ENCODE measurements at places on chromosomes 6 and 20. TPM values are rescaled to one million over a fixed set of nuclear protein-coding genes. Genes with fewer than 3 reads are reported as not detected.

Gene SLC17A3
- polyA plus RNA-seq, result not detected

Gene ZNF165
- polyA plus RNA-seq, result 0.23 TPM

Gene ARMH2
- not detected for polyA plus RNA-seq

Gene GMPR
- polyA plus RNA-seq, result 27.1 TPM

Gene HLA-DQB2
- polyA plus RNA-seq, result not detected

Gene RSPH4A
- 0.18 TPM for polyA plus RNA-seq

Gene LAMA2
- polyA plus RNA-seq, result 19.5 TPM

Gene DNMT3B
- polyA plus RNA-seq, result 1.1 TPM

Gene SSTR4
- polyA plus RNA-seq, result not detected

Gene HLA-DRB5
- not detected for polyA plus RNA-seq

Gene GLP1R
- not detected for polyA plus RNA-seq

Gene BPI
- polyA plus RNA-seq, result not detected

Gene PEDS1
- 41.1 TPM for polyA plus RNA-seq

Gene OR2B6
- polyA plus RNA-seq, result not detected

Gene BPIFA1
- not detected for polyA plus RNA-seq

Gene SMIM28
- polyA plus RNA-seq, result not detected

Gene SLC17A2
- polyA plus RNA-seq, result not detected

Gene TRIM31
- not detected for polyA plus RNA-seq

Gene KCNK16
- not detected for polyA plus RNA-seq

Gene OR2H1
- polyA plus RNA-seq, result not detected

Gene SLC22A2
- polyA plus RNA-seq, result not detected

Gene C6orf52
- polyA plus RNA-seq, result 1.1 TPM

Gene APOM
- 3.9 TPM for polyA plus RNA-seq

Gene FAM209B
- 0.17 TPM for polyA plus RNA-seq

Gene E2F1
- polyA plus RNA-seq, result 3.5 TPM

Gene CST1
- polyA plus RNA-seq, result 8.5 TPM

Gene MAP3K7
- polyA plus RNA-seq, result 40.6 TPM

Gene C6orf141
- 1.0 TPM for polyA plus RNA-seq

Gene SCAF8
- 32.2 TPM for polyA plus RNA-seq

Gene SLC2A10
- 20.4 TPM for polyA plus RNA-seq

Gene OXT
- not detected for polyA plus RNA-seq

Gene ATAT1
- 6.8 TPM for polyA plus RNA-seq

Gene ZNF337
- 7.1 TPM for polyA plus RNA-seq

Gene CFB
- 21.7 TPM for polyA plus RNA-seq

Gene THBS2
- 99.4 TPM for polyA plus RNA-seq

Gene MACROD2
- 0.28 TPM for polyA plus RNA-seq

Gene CFAP206
- polyA plus RNA-seq, result 0.11 TPM

Gene TRAPPC3L
- 0.05 TPM for polyA plus RNA-seq

Gene BANF2
- polyA plus RNA-seq, result not detected

Gene TMEM63B
- polyA plus RNA-seq, result 32.2 TPM

Gene VIP
- not detected for polyA plus RNA-seq

Gene SLC32A1
- polyA plus RNA-seq, result not detected

Gene JPH2
- polyA plus RNA-seq, result 4.9 TPM

Gene MYL9
- 457 TPM for polyA plus RNA-seq

Gene SNAP25
- polyA plus RNA-seq, result 7.2 TPM

Gene CLDN20
- polyA plus RNA-seq, result 0.05 TPM

Gene POPDC3
- polyA plus RNA-seq, result 18.6 TPM

Gene F13A1
- polyA plus RNA-seq, result 0.01 TPM

Gene SCRT2
- not detected for polyA plus RNA-seq

Gene DEFB124
- not detected for polyA plus RNA-seq

Gene GTSF1L
- polyA plus RNA-seq, result not detected

All from fibroblast of lung (primary cell).